ENCODE measurements at places on chromosomes 2 and 18.
A peak's percentile ranks its signal among the peaks of the same experiment; 100 is the strongest.

DNA sequence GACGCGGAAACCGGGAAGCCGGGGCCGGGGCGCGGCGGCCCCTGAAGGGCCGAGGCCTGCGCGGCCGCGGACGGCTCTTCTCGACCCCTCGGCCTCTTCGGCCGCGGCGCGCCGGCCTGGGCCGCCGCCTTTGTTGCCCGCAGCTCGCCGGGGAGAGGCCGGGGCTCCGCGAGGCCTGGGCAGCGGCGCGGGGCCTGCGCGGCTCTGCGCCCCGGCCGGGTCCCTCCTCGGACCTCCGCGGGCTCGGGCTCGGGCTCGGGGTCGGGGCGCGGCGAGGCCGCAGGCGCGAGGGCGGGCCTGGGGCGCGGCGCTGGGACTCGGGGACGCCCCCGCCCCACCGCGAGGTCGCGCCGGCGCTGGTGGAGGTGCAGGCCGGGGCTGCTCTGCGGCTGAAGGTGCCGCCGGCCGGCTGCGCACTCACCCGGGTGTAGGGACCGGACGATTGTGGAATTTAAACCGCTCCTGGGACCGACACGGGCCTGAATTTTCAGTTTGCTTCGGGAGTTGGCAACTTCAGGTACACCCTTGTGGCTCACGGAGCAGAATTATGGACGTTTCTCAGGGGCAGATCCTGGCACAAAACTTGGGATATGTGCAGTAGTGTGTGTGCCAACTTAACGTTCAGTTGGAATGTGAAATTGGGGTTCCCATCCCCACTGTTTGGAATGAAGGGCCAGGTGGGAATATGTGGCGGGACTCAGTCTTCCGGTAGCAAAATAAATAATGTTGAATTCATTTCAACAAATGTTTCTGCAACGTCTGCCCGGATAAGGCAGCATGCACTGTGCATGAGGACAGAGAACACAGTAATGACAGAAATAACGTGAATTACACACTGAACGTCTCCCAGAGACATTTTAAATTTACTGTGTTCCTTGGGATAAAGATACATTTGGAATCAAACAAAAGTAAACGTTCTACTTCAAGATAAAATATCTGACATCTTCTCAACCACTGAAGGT, 787 bp downstream of the SOCS6 start:
- peak; percentile 38 for DNase-seq

DNA sequence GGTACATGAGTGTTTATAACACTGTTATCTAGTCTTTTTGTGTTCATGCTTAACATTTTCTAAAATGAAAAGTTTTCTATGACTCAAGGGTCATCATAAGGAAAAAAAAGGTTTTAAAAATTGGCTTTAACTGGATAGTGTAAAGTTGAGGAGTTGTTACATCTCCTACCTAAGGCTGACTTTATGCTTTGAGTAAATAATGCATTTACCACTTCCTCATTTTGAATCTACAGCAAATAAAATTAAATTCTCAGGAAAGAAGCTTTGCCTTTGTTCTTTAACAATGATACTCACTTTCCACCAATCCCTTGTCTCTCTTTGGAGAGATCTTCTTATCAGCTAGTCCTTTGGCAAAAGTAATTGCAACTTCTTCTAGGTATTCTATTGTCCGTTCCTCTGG, 29.7 kb downstream of the HADHA start:
- no peak for DNase-seq

- no peak for DNase-seq
These were observed 384.3 kb upstream of the CNTNAP5 start for GRCh38 chr2:123640685-123641335.

DNA sequence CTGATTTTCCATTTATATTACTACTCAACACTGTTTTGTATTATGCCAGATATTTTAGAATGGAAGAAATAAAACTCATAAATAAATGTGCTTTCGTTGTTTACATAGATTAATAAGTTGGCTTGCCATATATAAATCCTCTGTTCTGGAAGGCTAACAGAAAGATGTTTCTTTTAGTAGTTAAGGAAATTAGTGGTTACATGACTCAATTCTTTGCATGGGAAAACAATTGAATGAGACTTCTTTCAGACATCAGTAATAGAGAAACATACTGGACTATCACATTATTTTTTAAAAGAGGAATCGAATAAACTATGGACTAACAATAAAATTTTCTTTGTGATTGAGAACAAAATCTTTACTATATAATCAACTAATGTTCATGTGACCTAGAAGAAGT, 336.5 kb downstream of the KCNS3 start:
- DNase-seq, result no peak

- no peak for DNase-seq
These were observed 185.3 kb upstream of the RAB6C start for GRCh38 chr2:129794116-129794515.

DNA sequence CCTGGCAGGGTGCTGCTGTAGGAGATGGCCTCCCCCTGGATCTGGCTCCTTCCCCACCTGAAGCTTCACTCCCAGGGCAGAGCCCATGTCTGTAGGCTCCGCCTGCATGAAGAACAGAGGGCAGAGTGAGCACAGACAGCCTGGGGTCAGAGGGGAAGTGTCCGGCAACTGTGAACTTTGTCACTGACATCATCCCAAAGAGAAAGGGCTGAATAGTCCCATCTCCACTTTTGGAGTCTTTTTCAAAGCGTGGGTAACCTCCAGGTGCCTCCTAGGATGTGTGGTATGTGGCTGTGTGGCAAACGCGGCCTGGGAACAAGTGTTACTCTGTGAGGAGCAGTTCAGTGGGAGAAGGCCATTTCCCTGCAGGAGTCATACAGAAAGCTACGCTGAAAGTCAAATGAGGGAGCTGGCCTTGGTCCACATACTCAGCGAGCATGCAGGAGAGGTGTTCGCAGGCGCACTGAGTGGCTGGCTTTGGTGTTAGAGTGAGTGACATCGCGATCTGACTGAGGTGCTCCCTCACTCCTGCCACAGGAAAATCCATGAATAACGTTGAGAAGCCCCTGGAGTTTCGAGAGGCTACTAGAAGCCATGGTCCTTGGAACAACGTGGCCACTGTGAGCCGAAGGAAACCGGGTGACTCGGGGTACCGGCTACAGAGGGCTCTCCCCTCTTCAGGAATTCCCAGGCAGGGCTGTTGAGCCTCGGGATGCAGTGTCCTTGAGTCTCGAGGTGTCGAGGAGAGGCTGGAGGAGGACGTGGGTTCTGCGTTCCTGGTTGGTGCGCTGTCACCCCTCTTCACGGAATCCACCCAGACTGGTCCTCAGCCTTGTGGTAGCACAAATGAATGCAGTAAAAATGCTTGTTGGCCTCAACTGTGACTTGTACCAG, 54.7 kb downstream of the CABLES1 start:
- DNase-seq, result no peak

GRCh38 chr18:45164551-45164950, 450.7 kb upstream of the SLC14A2 start:
- no peak for DNase-seq

All from NCI-H1105 treated with DMSO at 0.1 percent for 48 hours (cell line).